ENCODE measurements at places on chromosomes 6 and 20. TPM values are rescaled to one million over a fixed set of nuclear protein-coding genes. Genes with fewer than 3 reads are reported as not detected.

BPI gene
- total RNA-seq = not detected

BACH2 gene
- total RNA-seq = 4.5 TPM

UNC93A gene
- 0.70 TPM for total RNA-seq

LST1 gene
- 0.66 TPM for total RNA-seq

GINS1 gene
- 70.4 TPM for total RNA-seq

CFB gene
- total RNA-seq = 1.4 TPM

GRCh38 chr20:25294459-25295385 lies 46.8 kb downstream of the PYGB start:
- DNase-seq = peak; percentile 85

GRCh38 chr20:23541330-23541729 lies 27.0 kb downstream of the CST9L start:
- no peak for DNase-seq

DNA sequence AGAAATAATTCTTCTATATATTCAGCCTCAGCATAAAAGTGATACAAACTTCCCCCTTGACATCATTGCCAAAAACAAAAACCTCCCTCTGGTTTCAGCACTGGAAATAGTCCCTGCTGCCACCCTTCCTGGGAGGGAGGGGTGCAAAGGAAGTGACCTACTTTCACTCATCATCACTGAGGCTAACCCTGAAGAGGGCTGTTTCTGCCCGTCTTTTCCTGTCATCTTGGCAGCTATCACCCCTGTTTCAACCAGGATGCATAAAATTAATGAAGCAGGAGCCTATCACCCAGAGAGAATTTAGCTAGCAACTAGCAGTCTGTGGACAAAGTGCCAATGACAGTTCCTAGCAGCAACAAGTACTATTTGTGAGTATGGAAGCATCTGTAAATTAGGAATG lies 397.8 kb downstream of the LAMA2 start:
- no peak for DNase-seq

DNA sequence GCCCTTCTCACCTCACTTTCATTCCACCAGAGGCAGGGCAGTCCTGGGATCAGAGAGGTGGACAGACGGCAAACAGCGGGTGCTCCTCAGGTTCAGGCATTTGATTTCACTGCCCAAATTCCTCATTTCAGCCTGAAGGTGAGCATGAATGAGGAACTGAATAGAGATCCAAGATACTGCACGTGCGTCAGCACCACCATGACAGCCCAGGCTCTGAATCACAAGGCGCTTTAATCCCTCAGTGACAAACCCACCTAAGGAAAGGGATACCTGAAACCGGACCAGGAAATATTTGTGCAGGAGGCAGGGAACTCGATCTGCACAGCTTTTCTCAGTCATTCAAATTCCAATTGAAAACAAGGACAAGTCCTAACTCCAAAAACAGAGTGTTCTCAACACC lies 174.8 kb upstream of the HEY2 start:
- no peak for DNase-seq

DNA sequence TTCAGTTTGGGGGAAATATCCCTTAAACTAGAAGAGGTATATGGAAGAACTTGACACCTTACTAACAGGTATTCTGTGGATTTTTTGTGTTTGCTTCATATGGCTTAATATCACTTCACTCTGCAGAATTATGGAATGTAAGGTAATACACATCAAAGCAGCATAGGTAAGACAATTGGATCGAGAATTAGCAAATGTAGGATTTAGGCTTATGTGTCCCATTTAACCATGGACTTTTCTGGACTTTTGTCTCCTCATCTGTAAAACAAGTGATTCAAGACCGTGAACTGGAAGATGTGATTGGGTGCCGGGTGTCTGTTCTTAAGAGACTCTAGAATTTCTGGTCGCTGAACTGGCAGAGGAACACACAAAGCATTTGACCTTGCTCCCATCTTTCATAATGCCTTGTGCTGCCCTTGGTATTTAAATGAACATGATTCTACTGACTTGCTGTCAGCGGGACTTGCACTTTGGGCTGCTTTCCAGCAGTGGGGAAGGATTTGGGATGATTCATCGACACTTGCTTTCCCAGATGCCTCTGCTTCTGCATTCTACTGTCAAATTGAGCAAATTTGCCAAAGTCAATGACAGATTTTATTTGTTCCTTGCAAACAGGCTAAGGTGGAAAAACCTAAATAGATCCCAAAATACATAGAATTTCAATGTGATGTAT lies 199.8 kb downstream of the PLCB1 start:
- no peak for DNase-seq

DNA sequence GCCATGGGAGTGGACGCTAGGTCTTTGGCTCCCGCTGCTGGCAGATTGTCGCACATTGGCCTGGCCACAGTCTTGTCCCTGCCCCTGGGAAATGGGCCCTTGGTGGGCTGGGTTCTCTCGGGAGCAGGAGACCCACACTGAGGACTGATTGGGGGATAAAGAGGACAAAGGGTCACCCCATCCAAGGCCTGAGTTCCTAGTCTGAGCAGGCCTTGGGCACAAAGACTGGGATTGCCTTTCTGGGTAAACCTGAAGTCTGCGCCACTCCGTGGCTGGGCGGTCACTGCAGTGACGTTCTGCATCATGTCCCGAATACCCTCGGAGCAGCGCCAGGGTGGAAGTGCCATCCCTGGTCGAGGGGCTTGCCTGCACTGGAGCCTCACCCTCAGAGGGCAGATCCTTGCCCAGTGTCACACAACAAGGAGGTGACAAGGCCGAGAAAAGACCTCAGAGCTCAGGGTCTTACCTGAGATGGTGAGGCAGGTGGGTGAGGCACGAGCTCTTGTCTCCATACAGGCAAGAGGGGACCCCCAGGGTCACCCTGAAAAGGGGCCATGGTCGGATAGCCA lies 36.1 kb upstream of the ZBP1 start:
- peak; percentile 7 for DNase-seq

DNA sequence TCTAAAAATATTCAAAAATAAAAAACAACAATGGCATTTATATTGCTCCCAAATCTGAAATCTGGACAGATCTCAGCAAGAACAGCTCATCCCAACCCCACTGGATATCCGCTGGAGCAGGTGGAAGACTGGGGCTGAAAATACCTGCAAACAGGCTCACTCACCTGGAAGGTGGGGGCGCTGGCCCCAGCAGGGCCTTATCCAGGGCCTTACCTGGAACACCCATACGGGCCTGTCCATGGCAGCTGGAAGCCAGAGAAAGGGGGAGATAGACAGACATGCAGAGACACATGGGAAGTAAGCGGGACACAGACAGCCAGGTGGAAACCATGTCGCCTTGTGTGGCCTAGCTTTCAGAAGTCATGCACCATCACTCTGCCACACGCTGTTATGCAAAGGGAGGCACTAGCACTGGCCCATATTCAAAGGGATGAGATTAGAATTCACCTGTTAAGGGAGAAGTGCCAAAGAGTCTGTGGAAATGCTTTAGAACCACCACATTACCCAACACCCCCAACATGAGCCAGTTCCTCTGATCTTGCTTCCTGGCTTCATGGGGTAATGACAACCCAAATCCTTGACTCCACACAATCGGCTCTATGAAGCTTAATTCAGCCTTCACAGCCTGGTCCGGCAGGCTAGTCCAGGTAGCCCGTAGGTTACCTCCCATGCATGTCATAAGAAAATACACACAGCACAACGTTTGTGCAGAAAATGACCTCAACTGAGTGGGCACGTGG lies 99.0 kb upstream of the CDYL start:
- no peak for DNase-seq

DNA sequence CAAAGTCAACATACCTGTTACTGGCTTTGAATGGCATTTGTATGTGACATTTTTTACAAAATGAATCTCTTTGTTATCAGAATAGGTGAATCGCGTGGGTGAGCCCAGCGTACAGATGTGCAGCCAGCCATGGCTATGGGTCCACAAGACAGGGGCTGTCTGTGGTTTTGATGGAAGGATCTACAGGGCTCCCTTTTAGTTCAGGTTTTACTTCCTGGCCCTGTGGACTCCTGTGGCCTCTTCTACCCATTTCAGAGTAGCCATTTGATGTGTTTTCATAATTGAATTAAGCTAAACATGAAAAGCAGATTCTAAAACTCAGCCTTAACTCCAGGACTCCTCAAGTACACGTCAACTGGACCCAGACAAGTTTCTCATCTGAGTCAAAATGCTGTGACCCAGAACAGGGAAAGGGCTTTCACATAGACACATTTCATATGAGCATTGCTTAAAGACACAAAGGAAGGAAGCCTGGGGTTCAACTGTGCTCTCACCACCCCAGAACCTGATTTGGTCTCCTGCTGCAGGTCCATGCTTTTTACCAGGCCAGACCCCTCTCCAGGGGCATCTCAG lies 105.3 kb upstream of the NAA20 start:
- DNase-seq = no peak

DNA sequence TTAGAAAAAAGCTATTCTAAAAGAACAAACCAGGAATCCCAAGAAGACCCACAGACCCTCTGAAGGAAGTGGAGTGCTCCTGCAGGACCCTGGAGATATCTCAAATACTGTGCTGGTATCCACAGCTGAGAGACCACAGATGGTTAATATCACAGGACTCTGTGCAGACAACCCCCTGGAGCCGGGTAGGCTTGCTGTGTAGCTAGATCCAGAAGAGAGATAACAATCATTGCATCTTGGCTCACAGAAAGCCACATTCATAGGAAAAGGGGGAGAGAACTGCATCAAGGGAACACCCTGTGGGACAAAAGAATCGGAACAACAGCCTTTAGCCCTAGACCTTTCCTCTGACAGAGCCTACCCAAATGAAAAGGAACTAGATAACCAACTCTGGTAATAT lies 689.5 kb downstream of the PHF3 start:
- no peak for DNase-seq

DNA sequence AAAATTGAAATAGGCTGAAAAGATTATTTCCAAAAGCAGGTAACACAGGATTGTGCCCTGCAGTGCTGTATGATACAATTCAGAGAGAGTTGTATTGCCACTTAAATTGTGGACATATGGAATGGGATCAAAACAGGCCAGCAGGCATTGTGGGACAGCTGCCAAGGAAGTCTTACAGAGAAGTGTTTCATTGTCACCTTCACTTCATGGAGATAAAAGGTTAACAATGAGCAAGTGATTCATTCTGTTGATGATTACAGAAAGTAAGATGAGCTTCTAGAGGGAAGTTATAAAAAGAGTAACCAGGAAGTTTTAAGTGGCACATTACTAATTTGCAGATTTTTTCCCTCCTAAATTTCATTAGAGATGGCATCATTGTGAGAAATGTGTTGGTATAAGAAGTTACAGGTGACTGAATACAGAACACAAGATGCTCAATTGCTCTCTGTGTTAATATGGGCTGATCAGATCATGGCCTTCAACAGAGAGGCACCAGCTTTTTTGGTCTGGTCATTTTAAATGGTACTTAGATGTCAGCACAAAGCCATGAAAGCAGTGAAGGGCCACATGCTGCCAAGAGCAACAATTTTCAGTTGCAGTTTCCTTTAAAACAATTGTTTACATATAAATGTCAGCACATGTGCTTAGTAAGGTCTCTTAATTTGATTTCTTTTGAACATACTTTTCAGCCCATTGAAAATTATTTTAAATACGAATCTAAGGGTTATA lies 402.5 kb upstream of the FKBP1C start:
- DNase-seq = no peak

DNA sequence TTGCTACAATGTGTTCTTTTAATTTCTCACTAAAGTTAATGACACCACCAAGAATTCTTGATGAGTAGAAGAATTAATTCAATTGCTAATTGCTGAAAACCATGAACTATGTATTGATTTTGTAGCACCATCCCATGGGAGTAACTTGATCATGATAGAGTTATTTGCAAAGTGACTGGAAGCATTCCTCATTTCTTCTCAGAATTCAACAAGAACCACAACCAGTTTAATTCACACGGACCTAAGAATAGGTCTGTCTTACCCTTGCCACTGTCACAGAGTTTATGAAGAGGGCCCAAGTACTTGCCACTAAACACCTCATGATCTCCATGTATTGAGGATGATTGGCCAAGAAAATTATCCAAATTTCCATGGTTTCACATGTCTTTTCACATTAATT lies 222.2 kb downstream of the TMEM242 start:
- no peak for DNase-seq

DNA sequence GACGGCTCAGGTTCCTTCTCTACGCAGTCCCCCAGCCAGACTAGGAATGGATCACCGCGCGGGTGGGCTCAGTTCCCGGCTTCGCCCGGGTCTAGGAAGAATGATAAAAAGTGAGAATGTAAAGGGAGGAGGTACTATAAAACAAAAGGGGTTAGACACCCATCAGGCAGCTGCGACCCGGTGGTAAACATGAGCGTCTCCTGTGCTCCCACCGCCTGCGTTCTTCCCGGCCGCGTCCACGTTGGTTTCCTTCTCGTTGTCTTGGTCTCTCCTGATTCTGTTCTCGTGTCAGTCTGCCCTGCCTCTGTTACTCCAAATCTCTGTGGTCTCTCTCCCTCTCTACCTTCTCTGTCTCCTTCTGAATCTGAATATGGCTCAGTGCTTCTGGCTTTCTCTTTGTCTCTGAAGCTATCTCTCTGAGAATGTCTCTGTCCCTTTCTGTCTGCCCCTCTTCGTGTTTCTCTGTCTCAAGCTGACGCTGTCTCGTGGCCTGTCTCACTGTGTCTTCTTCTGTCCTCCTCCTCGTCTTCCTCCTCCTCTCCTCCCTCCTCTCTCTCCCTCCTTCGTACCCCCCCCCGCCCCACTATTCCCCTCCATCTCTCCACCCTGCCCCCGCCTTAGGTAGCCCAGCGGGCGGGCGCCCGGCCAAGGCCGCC lies 41.6 kb upstream of the FOXP4 start:
- no peak for DNase-seq
